ENCODE measurements at places on chromosomes 12 and 14.

GRCh38 chr12:102052192-102053061, 9.4 kb downstream of the WASHC3 start:
- no peak for DNase-seq

DNA sequence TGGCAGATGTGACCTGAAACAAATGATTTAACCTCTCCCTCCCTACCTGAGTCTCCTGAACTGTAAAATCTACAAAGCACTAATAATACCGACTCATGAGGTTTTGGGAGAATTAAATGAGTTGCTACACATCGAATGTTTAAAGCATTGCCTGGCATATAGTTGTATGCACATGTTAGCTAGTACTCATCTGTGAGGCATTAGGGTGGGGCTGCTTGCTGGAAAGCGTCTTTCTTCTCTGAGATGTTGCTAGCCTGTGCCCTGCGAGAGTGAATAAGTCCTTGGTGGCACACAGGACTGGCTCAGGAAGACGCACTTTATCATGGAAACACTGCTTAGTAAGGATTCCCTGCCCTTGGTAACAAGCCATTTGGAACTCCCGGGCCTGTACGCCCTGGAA, 6.1 kb downstream of the RAPGEF3 start:
- no peak for DNase-seq

DNA sequence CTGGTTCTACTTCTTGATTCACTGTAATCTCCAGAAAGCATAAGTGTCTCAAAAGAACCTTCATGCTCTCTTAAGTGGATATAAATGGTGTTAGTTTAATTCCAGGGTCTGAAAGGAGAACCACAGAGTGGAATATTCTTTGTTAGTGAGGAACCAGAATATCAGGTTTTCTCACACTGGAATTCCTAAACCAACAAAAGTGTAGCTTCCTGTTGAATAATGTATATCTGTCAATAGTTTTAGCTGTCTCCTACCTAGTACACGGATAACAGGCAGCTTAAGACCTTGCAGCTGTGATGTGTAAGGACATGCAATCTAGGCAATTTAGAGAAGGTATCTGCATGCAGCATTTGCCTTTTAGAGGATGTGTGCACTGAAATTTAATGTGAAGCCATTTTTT, 24.0 kb downstream of the LRIG3 start:
- no peak for DNase-seq

DNA sequence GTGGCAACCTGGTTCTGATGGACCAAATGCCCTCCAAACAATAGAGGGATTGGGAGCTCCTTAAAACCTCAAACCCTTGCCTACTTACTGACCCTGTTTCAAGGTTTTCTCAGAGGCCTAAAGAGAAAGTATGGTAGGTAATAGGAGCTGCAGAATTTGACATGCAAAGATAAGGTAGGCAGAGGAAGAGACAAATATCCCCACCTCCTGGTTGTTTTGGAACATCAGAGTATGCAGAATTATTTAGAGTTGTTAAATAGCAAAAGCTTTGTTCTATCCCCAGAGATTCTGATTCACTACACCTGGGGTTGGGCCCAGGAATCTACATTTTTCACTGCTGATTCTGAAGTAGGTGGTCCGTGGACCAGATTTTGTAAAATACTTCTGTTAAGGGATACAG, 421.2 kb downstream of the SOX5 start:
- no peak for DNase-seq

DNA sequence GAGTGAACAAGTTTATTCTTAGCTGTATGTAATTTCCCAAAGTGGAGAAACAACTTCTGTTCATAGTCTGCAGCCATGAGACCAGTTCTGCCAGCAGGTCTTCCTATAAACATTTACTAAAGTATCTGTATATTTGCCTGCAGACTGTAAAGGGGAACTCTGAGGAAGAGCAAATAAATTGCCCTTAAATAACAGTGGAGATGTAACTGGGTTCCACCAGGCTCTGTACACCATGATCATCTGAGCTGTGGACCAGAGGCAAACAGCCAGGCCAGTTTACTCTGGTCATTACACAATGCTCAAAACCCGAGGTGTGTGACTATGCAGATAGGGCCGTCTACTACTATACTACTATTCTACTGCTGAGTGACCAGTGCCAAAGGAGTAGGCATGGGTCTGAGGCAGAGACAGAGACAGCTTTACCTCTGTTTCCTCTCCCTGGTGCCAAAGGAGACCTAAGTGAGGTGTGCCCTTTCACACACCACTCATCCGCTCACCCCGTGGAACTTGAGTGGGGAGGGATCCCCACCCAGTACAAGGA, 21.1 kb upstream of the CERS5 start:
- DNase-seq, result peak; percentile 26

- no peak for DNase-seq
Observed at GRCh38 chr14:89466484-89466883, 49.5 kb upstream of the FOXN3 start.

DNA sequence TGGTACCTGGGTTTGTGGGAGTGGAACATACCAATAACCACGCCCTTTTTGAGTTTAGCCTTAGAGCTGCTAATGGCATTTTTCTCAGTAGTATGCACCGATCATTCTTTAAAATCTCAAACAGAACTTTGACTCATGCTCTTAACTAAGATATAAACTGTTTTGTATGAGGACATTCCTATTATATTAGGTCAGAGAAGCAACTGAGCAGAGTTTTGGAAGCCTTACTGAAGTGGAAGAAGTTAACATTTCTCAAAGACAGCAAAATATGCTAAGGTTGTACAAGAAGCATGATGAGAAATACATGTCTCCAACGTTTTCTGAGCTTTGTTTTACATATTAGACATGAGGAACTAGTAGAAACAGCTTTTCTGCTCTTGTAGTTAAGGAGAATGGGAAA, 819.2 kb downstream of the FSCB start:
- DNase-seq, result no peak

GRCh38 chr14:103427485-103428443, 42.5 kb downstream of the MARK3 start:
- DNase-seq, result no peak

- no peak for DNase-seq
Observed at GRCh38 chr14:20551606-20552005, 9.2 kb downstream of the RNASE9 start.

- DNase-seq, result no peak
Observed at GRCh38 chr12:6340745-6341416, 995 bp downstream of the TNFRSF1A start.

- DNase-seq, result no peak
Observed at GRCh38 chr14:85087201-85087600, 442.7 kb upstream of the FLRT2 start.

- DNase-seq, result no peak
Observed at GRCh38 chr12:94771741-94772140, 121.4 kb upstream of the TMCC3 start.

DNA sequence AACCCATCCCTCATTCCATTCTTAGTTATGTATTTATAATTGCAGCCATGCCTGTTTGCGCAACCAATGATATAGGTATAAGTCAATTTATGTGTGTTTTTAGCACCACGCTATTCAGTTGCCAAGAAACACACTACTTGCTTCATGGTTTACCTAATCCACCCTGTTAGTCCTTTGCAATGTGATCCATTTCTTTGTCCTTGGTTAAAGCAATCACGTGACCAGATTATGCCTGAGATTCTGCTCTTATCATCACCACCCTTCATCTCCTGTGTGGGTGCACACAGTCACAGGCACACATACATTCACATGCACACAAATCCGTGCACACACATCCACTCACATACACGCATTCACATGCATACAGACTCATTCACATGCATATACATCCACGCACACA, 52.3 kb upstream of the KCNA5 start:
- no peak for DNase-seq

- no peak for DNase-seq
Observed at GRCh38 chr12:19997656-19998400, 370.5 kb upstream of the PDE3A start.

DNA sequence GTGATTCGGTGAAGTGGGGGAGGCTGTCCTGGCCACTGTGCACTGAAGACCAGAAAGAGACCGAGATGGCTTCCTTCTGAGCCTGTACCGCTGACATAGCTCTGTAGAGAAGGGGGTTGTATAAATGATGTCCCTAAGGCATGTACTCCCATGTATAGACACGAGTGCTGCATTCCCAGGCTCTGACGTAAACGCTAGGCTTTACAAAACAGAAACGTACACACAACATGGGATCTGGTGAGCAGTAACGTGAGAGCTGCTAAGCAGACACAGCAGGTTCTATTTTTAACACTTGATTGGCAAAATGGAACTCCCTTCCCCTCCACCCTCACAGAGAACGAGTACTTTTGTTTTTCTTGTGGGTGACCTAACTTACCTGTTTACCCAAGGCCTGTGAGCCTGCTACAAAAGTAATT, 35.9 kb downstream of the ACADS start:
- no peak for DNase-seq

GRCh38 chr12:130577351-130577750, 138.7 kb downstream of the RIMBP2 start:
- no peak for DNase-seq

- no peak for DNase-seq
Observed at GRCh38 chr14:74921987-74922751, 891 bp downstream of the RPS6KL1 start.

DNA sequence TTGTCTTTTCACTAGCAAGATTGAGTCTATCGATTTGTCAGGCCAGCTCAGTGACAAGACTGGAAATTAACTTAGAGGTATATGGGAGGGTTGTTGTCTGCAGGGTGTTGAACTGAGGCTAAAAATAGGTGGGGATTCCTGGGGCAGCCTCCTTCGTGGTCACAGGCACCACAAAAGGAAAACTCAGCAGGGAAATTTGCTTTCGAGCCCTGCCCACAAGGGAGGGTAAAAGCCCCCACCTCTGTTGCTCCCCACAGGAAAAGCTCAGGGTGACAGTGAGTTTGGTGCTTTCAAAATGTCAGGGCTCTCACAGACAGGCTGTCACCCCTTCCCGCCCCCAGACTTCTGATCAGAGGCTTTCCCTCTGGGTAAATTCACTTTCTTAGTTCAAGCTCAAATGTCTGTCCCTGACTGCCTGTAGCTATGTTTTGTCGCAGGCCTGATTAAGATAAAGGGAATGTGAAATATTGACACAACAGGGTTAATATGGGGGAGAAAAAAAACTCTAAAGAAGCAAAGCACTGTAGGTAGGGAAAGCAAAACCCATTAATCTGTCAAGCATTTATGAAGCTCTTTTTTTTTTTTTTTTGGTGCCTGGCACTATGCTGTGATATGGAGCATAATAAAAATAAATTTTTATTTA, 11.7 kb upstream of the NFKBIA start:
- DNase-seq, result no peak

Measured in Caco-2 (cell line).